ENCODE measurements at places on chromosomes 2 and 18.

DNA sequence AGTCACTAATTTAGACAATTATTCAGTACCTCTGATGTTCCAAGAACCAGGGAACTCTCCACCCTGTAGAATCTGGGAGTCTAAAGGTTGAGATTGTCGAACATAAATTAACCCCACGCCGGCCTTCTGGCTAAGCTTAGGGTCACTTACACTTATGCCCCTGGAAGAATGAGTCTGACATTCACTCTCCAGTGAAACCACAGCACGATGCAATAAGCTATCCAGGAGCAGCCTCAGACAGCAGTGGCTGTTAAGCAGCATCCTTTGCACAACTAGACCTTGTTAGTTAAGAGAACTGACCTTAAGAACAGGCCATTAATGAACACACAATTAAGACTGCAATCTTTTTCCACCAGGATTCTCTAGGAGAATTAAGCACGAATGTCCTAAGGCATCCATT lies 25.0 kb downstream of the SH3YL1 start:
- DNase-seq = no peak

- DNase-seq = no peak
Measured at GRCh38 chr18:62445386-62445917, 77.4 kb upstream of the ZCCHC2 start.

DNA sequence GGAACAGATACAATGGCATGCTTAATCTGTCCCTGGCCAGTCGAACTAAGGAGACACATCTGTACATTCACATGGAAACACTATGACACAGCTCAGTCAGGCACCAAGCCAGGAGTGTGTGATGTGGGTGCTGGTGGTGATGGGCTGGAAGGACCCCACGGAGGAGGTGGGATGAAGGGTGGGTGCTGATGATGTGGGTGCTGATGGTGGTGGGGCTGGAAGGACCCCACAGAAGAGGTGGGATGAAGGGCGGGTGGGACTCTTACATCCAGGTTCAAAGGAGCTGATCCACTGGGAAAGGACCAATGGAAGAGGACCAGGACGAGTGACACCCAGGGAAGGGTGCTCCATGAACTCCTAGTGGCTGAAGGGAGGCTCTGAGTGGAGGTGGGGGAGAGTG lies 34.8 kb upstream of the ACAA2 start:
- no peak for DNase-seq

GRCh38 chr2:36507408-36507812 lies 90.6 kb downstream of the FEZ2 start:
- no peak for DNase-seq

All from memory B cell (primary cell).